Activated CD4-positive, alpha-beta memory T cell treated with anti-CD3 and anti-CD28 coated beads for 36 hours (primary cell): ENCODE measurements at places on chromosomes 16 and 17.

DNA sequence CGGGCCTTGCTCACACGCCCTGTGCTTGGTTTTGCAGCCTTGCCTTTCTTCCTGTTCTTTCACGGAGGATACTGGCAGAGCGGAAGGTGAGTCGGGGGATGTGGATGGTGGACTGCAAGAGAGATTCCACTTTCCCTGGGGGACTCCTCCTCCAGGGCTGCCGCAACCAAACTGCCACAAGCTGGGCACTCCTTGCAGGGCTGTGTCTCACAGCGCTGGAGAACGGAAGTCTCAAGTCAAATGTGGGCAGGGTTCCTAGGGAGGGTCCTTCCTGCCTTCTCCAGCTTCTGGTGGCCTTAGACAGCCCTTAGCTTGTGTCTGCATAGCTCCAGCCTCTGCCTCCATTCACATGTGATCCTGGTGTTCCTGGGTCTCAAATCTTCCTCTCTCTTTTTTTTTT lies 11.4 kb upstream of the BIRC5 start:
- no peak for DNase-seq

GRCh38 chr17:76496464-76496863 lies 4.8 kb downstream of the RHBDF2 start:
- no peak for DNase-seq

DNA sequence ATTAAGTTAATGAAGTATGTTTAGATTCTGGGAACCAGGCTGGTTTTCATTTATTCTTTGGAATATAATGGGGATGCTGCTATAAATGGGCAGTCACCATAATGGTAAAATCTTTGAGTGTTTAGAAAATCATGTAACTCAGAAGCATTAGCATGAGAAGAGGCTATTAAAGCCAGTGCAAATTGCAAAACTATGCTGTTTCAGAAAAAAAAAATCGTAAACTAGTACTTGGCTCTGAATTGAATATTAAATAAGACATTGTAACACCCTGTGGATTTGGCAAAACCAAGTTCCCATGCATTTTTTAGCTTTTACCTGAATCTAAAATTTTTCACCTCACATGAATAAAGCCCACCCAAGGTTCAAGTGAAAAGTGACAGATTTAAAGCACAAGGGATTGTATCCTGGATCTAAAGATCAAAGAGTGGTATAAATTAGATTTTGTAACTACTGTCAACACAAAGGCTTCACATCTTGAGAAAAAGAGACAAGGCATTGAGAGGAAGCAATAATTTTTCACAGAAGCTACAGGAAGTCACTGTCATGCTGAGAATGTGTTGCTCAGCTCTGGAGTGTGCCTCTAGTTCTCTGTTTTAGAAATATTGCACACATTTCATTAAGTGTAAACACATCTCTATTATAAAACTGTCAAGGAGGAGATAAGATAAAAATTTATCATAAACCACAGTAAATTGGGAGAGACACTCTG lies 142.2 kb downstream of the ABCA8 start:
- DNase-seq: no peak

DNA sequence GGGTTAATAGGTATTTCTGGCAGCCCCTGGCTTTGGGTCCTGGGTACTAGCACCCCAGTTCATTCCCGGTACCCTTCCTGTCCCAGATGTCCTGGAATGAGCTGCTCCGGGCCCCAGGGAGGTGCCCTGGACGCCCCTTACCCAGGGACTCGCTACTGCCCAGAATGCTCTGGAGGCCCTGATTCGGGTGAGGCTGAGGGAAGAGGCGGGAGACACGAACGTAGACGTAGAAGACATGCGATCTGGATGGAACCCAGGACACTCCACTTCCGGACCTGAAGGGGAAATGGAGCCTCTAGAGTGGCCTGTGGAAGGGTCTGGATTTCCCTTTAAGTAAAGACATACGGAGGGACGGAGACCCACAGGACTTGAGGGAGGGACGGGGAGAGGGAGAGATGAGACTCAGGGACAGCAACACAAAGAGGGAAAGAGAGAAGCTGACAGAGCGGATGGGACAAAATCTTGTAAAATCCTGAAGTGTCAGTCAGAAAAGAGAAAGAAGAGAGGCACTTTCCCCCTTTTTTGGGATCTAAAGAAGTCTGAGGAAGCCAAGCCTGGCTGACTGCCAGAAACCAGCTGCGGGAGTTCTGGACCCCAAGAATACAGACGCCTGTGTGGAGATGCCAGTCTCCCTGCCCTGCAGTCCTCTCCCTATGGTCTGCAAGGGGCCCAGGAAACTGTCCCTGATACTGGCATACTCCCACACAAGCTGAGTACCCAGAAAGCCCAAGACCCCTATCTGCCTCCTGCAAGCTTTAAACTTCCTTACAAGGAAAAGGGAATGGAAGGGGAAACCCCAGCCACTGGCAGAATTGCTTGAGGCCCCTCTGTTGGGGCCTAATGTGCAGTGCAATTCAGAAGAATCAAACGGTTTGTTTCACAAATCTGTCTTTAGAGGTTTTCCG lies 1.0 kb upstream of the HOXB13 start:
- DNase-seq: no peak

- DNase-seq: no peak
These were observed 412 bp downstream of the FKBP10 start for GRCh38 chr17:41813152-41813680.

DNA sequence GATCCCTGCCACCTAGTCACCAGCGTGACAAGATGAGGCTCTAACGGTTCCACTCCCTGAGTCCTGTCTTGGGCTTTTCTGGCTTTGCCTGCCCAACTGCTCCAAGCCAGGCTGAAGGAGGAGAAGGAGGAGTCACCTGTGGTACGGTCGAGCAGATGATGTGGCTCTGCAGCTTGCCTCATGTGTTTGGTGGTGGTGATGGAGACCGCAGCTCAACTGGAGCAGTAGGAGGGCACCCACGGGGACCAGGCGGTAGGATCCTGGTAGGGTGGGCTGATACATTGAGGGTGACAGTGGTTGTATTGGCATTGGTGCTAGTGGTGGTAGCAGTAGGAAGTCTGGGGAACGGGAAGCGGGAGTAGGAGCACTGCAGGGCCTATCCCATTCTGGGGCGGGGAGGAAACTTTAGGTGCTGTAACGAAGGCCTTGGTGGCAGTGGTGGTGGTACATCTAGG lies 202.8 kb upstream of the WSB1 start:
- no peak for DNase-seq

GRCh38 chr17:7056386-7056785 lies 12.5 kb upstream of the SLC16A11 start:
- no peak for DNase-seq

GRCh38 chr16:80200079-80200478 lies 340.7 kb upstream of the DYNLRB2 start:
- DNase-seq: no peak

DNA sequence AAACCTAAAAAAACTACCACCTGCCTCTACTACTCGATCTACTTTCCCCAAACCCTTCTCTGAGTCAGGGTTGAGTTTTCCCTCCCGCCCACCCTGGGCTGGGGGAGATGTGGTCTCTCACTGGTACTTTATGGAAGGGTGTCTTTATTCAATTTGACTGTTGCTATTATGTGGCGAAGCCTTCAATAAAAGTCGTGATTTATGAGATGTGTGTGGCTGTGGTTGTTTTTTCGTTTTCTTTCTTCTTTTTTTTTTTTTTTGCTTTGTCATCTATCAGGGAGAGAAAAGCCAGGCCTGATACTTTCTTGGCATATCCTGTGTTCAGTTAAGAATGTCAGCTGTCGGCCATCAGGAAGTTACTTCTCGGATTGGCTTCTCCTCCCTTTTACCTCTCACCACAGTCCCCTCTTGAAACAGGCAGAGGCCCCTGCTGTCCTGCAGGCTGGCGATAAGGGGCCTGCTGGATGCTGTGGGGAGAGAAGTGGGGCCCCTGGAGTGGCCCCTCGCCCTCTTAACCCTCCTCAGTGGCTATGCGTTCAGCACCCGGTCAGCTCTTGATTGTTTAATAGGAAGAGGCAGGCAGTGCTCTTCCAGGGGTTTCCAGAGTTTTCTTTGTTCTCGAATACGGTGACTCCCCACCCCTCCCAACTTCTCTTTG lies 123.0 kb downstream of the MSI2 start:
- DNase-seq: peak; percentile 51

DNA sequence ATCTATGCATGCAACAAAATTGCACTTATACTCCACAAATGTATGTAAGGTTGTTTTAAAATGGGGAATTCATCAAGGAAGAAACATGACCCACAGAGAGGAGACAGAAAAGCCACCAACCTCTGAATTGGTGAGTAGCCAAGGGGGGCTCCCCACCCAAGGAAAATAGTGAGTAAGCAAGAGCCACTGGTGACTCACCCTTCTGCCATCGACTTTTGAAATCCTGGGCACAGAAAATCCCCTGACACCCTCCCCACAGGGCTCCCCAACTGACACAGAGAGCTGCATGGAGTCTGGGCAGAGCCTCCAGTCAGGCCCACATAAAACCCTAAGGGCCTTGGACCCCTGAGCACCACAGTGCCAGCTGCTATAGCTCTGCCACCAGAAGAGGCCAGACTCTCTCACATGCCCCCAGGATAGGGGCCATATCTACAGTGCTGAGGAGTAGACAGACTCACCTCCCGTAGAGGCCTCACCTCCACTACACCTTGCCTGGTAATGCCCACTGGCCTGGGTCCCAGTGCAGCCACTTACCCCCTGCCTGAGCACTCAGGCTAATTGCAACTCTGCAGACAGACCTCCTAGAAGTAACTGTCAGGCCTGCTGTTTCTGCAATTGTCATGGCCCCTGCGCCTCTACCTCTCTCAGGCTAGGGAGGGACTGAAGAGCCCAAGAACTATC lies 244.7 kb upstream of the WSB1 start:
- DNase-seq: peak; percentile 25

GRCh38 chr16:53915452-53916160 lies 211.7 kb downstream of the FTO start:
- no peak for DNase-seq

GRCh38 chr16:11379420-11379819 lies 34.2 kb downstream of the RMI2 start:
- peak; percentile 88 for DNase-seq

- DNase-seq: no peak
These were observed 13.7 kb upstream of the OSGIN1 start for GRCh38 chr16:83939266-83939855.

DNA sequence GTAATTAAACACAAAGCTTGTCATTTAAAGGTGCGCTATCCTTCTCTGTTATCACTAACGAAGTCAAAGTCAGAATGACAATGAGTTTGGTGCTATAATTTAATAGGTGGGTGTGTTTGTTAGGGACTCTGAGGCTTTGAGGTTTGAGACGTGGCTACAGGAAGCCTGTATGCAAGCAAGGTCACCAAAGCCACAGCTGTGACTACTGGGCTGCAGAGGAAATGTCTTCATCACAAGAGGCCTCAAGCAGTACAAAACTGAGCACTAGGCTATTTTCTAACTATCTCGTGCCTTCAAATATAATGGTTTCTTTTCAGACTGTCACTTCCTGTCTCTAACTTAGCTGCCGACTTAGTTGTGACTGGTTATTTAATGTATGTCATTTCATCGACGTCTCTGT lies 141.2 kb downstream of the AATF start:
- DNase-seq: peak; percentile 73

- no peak for DNase-seq
These were observed 35.9 kb upstream of the TOM1L1 start for GRCh38 chr17:54864636-54865356.

DNA sequence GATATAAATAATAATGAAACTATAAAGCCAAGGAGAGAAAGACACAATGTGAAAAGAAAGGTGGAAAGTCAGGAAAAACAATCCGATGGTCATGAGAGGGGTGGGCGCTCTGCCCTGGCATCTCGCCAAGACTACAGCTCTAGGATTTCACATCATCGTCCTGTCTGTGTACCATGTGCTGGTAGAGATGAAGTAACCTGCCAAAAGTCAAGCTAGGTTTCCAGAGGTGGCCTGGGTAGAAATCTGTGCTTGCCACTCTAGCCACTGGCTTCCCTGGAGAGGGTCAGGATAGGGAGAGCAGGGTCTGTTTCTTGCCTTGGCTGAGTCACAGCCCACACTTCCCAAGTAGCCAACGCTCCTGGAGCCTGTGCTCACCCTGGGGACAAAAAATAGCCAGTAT lies 31.0 kb upstream of the TRAP1 start:
- no peak for DNase-seq

DNA sequence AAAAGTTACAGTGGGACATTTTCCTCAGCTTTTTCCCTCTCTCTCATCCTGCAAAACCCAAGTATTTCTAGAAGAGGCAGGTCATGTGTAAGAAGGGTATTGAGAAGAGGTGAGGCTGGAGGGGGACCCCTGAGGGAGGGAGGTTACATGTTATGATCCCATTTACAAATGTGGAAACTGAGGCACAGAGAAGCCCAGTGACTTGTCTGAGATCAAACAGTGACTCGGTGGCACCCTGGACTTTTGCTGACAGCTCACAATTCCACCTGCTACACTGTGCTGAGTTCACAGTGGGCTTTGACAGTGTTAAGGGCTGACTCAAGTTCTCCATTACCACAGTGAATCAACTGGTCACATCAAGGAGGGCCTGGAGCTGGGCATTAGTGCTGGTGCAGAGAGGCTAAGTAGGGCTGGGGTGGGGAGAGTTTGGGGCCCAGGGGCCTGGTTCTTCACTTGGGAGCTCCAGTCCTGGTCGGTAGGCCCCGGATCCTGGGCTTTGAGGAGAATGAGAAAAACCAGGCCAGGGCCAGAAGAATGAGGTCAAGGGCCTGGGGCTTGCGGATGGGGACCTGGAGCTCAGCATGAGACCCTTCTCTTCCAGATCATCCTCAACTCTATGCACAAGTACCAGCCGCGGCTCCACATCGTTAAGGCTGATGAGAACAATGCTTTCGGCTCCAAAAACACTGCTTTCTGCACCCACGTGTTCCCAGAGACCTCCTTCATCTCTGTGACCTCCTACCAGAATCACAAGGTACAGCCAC lies 26.0 kb downstream of the TBX4 start:
- DNase-seq: no peak

DNA sequence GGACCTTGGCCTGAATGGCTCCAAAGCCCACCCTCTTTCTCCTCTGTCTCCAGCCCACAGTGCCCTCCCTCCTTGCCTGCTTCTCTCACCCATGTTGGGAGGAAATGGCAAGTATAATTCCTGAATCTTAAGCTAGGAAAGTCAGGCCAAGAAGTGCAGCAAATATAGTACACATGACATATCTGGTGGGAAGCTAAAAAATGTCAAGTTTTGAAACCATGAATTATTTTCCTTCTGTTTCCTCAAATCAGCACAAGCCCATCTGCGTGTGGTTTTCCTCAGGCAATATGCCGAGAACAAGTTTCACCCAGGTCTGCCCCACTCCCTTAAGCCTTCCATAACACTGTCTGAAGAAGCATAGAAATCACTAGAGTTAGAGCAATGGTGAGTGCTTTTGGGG lies 502.8 kb upstream of the CDH11 start:
- no peak for DNase-seq

GRCh38 chr17:65294181-65294719 lies 157.1 kb downstream of the RGS9 start:
- peak; percentile 71 for DNase-seq

DNA sequence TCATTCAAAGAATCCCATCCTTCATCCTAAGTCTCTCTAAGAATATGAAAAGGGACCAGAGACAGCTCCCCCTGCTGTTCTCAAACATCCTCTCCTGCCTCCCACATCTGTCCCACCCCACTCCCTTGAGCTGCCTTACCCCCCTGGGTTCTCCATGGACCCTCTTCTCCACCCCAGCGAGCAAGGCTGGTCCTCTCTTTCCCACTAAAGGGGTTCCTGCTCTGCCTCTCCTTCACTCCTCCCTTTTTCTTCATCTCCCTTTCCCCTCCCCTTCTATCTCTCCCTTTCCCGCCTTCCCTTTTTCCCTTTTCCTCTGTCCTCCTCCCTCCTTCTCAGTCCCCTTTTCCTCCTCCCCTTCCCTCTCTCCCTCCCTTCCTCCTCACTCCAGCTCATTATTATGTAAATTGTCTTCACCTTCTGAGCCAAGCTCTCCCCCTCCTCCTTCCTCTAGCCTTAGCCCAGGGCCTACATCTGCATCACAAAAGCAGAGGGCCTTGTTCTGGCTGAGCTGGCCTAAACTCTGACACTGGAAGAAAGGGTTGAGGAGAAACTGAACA lies 90.0 kb downstream of the GNAO1 start:
- DNase-seq: no peak
